ENCODE measurements at places on chromosomes 7 and 10. TPM values are rescaled to one million over a fixed set of nuclear protein-coding genes. Genes with fewer than 3 reads are reported as not detected.

Gene APBB1IP
- 82.2 TPM for total RNA-seq

DNA sequence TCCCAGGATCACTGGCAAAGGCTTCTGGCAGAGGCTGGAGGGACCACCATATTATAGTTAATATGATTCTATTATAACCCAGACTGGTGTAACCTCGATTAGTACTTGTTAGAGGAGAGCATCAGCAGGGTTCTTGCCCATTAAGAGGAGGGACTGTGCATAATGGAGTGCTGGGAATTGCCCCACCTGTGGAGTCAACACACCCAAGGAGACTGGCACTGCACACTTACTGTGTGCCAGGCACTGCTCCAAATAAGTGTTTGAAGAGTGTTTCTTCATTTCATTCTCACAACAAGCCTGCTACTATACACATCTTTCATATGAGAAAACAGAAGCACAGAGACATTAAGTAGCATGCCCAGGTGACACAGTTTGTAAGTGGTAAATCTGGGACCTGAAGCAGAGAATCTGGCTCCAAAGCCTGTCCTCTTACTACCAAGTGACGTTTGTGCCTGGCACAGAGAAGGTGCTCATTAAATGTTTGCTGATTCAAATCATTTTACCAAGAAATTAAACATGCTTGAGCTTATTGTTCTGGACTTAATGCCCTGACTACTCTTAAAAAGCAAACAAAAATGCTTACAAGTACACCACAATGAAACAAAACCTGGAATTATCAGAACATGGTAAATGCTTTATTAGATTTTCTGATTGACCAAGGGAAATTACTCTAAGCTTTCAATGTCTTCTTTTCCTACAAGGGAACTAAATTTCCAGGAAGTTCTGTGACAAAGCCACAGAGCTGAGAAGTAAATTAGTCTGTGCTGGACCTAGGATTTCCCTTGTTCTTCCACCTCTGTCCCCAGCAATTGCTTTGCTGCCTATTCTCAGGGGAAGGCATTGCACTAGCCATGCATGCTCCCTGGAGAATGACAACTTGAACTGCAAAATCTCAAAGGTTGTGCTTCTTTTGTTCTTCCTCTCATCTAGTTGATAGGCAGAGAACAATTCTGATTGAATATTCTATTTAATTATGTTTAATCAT lies 809 bp downstream of the SLC13A1 start:
- H3K27ac ChIP-seq: no peak overlapping the region
- no peaks in the 10 kb centered on the region for H3K27me3 ChIP-seq

Gene DNAH11
- 2.1 TPM for total RNA-seq

Gene LIPF
- total RNA-seq: not detected

Gene CHRM2
- total RNA-seq: not detected
